ENCODE measurements at places on chromosomes 16 and 17. TPM values are rescaled to one million over a fixed set of nuclear protein-coding genes. Genes with fewer than 3 reads are reported as not detected.

KRT32 gene
- not detected for total RNA-seq

UBE2G1 gene
- total RNA-seq: 83.0 TPM

OTOP2 gene
- total RNA-seq: not detected

JUP gene
- total RNA-seq: 2.3 TPM

HLF gene
- total RNA-seq: 2.5 TPM

ABCC12 gene
- total RNA-seq: not detected

TOX3 gene
- not detected for total RNA-seq

SLC38A8 gene
- total RNA-seq: not detected

FKBP10 gene
- total RNA-seq: 1.3 TPM

DHRS7C gene
- total RNA-seq: not detected

NUPR1 gene
- not detected for total RNA-seq

BRIP1 gene
- total RNA-seq: 23.8 TPM

CNP gene
- total RNA-seq: 112 TPM

DNA sequence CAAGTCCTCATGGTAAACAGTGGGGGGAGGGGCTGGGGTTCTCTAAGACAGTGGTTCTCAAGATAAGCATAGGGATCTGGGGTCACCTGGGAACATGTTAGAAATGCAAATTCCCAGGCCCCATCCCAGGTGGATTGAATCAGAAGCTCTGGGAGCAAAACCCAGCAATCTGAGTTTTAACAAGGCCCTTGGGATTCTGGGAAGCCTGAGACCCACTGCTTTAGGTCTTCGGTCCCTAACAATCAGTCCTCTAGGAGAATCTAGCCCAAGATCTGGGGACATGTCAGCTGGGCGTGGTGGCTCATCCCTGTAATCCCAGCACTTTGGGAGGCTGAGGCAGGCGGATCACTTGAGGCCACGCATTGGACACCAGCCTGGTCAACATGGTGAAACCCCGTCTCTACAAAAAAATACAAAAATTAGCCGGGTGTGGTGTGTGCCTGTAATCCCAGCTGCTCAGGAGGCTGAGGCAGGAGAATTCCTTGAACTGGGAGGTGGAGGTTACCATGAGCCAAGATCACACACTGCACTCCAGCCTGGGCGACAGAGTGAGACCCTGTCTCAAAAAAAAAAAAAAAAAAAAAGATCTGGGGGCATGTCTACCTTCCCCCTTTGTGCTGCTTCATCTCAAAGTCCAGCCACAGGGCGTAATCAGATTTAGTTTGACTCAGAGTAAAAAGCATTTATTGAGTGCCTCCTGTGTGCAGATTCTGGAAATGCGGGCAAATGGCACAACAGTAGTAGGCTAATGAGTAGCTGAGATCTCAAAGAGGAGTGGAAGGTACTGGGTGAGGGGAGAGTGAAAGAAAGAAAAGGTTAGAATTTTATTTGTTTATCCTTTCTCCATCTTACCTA lies 8.8 kb upstream of the NR1D1 start:
- DNase-seq: no peak

GRCh38 chr16:23101012-23101550 lies 48.2 kb downstream of the USP31 start:
- DNase-seq: no peak

DNA sequence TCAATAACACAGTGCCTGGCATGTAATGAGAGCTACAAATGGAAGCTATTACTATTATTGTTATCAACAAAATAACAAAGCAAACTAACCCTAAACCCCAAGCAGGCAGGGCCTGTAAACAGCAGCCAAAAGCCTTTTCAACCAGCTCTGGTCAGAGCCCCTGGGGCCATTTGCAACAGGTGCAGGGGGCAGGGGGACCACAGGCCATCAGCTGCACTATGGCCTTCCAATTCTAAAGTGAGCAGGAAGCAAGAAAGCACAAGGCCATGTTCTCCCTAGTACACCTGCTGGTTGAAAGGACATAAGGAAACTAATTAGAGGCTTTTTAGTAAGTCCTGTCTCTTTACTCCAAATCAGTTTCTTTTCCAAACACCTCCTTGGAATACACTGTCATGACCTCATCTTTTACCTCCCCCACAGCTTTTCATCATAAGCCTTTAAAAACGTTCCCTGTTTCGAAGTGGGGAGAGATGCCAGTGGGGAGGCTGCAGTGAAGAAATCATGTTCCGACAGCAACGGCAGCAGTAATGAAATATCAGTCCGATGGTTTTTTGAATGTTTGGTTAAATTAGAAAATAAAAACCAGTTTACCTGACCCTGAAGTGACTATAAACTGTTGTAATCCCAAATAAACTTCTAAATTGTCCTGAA lies 68.4 kb upstream of the GSG1L start:
- no peak for DNase-seq

DNA sequence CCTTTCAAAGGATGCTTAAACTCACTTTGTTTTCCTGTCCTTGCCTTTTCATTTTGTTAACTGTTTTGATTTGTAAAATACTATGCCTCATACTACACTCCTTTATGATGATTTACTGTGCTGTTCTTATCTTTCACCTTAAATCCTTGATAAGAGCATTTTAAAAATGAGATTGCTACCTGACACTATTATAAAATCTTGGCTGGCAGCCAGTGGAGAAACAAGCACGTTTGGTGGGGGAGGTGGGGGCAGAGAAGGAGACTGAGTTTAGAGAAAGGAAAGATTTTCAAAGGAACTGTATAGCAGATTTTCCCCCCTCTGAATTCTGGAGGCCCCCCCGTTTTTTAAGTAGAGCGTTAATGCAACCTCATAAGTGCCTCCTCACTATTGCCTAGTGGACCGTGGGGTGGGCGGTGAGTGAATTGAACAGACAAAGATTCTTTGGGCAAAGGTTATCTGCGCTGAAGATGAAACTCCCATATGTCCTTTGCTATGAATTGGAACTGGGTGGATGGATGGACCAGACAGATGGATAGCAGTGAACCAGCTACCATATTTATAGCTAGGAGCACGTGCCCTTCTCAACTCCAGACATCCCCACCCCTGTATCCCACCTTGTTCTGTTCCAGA lies 200.2 kb downstream of the CCDC182 start:
- DNase-seq: no peak

- DNase-seq: no peak
Observed at GRCh38 chr16:24871891-24872290, 26.1 kb downstream of the SLC5A11 start.

- no peak for DNase-seq
Observed at GRCh38 chr17:40931311-40931710, 6.1 kb downstream of the KRT23 start.

DNA sequence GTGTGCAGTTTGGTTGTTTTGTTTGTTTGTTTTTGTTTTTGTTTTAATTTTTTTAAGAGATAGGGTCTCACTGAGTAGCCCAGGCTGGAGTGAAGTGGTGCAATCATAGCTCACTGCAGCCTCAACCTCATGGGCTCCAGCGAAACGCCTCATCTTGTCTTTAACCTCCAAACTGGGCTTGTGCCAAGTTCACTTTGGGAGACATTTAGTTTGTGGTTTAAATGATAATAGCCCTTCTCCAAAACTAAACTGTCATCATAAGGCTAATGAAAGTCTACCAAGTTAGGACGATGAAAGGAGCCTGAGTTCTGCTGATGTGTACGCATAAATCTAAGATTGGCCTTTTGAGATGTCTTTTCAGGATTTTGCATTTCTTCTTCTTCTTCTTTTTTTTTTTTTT lies 6.5 kb upstream of the CARD14 start:
- DNase-seq: no peak

DNA sequence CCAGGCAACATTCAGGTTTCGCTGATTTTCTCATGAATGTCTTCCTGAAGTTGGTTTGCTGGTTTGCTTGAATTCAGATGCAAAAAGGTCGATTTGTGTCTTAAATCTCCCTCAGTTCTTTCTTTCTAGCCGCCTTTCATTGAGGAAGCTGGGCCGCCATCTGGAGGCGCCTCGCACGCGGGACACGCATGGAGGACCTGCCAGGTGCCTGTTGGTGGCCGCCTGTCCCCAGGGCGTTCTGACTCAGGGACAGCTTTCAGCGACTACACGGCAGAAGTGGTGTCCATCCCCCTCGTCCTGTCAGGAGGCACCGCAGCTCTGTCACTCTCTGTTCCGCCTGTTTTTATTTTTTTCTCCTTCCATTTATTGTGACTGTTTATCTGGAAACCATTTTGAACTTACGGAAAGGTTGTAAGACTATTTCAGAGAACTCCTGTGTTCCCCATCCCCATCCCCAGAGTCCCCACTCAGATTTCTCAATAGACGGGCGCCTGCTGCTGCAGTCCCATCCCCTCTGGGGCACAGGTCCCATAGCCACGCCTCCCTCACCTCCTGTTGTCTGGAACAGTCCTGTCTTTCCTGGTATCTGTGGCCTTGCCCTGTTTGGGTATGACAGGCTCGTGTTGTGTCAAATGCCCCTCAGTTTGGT lies 33.2 kb downstream of the COX4I1 start:
- no peak for DNase-seq

GRCh38 chr16:88639231-88640038 lies 1.1 kb downstream of the IL17C start:
- no peak for DNase-seq

DNA sequence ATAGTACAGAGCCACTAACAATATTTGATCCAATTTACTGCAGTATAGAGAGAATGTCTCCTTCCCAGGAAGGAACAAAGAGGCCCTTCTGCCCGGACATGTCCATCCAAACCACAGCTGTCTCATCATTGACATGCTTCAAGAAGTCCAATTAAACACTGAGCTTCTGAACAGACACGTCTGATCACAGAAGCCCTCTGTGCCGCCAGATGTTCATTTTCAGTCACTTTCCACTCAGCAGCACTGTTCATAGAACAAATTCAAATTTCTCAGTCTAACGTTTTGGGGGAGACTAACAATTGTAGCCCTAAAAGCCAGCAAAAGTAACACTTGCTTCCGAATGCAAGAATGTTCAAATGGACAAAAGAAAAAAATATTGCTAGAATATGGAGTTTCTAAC lies 15.3 kb downstream of the ZC3H7A start:
- DNase-seq: no peak

DNA sequence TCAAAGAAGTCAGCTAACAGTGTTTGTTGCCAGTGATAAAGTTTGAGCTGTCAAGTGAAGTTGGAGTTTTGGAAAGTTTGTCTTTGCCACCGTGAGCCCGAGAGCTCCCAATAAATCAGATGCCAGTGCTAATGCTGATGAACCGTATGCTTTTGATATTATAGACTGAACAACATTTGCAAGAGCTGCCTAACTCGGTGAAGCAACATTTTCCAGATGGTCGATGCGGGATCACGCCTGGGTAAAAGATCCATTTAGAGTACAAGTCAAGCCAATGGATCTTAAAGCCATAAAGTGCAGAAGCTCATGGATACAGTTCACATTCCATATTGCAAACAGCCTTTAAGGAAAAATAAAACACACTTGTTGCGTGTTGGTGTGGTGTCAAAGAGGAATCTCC lies 9.6 kb downstream of the BANP start:
- DNase-seq: no peak

- no peak for DNase-seq
Observed at GRCh38 chr17:58394534-58395223, 22.7 kb downstream of the RNF43 start.

DNA sequence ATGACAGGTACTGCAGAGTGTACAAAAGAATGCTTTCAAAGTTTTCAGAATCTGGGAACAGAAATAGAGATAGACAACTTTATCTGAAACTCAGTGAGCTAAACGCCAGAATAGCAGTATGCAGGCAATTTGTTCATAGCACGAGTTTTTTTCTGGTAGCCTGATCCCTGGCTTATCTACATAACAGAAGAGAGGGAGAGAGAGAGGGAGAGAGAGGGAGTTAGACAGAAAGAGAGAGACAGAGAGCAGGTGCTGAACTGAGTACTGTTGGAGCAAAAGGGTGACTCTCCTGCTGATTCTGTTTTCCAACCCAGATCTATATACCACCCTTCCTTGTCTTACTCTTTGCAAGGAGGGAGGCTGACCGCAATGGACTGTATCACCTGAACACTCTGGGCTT lies 388.0 kb upstream of the CA10 start:
- no peak for DNase-seq

DNA sequence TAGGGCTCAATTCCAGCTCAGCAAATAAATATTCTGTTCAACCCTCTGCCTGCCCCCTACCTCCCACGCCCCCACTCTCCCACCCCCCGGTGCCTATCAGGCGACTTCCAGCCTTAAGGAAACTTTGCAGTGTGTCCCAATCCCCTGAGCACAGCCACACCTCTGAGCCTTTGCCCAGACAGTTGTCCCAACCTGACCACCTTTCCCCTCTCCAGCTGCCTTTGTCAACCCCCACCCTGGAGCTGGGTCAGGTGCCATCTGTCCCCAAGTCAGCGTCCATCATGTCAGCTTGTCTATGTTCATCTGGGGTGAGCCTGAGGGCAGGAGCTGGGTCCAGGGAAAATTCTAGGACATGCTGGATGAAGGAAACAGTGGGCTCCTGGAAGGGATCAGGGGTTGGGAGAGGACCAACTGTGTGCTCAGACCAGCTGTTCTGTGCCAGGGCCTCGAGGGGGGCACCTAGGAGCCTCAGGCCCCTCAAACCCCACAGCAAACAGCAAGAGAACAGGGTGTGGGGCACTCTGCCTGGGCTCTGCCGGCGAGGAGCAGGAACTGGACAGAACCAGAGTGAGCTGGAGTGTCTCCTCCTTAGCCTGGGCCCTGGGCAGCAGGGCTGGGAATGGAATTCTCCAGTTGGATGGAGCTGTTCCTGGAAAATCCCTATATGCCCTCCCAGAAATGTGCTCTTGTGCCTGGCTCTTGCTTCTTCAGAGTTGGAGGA lies 17.8 kb downstream of the CDH16 start:
- no peak for DNase-seq

Data from activated CD8-positive, alpha-beta memory T cell treated with anti-CD3 and anti-CD28 coated beads, Interleukin-2, amount 10 ng/mL, durations not matched to agents 7 days and 5 days (primary cell).